ENCODE measurements at places on chromosomes 3 and 15.

DNA sequence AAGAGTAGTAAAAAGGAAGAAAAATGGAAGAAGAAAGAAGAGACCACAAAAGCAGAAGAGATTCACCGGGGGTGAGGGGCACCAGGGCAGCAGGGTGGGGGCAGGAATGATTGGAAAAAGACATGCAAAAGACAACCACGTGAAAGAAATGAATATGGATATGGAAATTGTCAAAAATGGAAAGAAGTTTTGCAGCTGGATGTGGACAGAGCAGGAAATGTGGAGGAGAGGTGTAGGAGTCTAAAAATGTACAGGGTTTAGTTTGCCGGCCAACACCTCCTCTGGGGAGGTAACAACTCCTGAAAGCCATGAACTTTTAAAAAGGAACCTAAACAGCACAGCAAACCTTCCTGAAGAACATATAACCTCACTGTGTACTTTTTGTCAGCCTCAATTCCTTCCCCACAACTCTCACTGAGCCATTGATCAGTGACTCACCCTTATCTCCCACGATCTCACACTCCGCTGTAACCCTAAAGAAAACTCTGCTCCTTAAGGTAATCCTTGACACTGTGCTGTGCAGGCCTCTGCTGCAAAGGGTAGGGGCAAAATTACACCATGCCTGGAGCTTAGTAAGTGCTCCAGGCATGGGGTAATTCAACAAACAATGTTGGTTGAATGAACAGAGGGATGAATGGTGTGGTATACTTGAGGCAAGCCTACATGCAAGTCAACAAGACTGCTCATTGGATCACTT lies 100.2 kb upstream of the BOC start:
- DNase-seq = no peak

DNA sequence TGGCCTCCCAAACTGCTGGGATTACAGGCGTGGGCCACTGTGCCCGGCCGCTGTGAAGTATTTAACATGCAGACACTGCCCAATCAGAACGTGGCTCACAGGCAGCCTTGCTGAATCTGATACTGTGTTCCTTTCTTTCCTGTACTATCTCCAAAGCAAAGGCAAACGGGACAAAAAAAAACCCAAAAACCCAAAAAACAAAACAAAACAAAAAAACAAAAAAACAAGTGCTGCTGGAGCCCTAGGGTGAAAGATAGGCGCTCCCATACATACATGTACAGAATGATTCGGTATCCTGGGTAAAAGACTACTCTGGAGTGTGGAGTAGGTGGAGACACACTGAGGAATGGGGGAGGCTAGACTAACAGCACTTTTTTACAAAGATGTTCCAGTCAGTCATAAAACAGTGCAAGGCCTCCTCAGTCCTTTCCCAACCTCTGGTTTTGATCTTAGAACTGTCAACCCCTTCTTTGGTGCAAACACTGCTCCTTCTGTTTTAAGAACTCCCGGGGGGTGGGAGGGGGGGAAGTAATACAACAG lies 7.7 kb upstream of the MAP1A start:
- no peak for DNase-seq

DNA sequence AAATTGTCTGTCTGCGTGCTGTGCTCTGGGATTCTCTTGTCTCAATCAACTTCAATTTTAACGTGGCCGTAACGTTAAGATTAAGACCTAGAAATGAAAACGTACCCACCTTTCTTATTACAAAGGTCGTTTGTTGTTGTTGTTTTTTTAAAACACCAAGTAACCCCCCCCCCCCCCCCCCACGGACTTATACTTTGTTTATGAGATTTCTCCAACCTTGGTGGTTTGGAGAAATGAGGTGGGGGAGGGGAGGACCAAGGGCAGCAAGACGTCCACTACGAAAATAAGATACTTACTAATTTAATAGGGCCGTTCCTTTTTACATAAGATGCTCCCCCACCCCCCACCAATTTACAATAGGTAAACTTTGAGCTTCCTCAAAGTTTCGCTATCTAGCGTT lies 244.4 kb upstream of the TOPAZ1 start:
- no peak for DNase-seq

GRCh38 chr15:76337059-76337695 lies 604 bp downstream of the ISL2 start:
- DNase-seq = no peak

- DNase-seq = no peak
Observed at GRCh38 chr15:78448441-78449219, 10.6 kb downstream of the IREB2 start.

Data from activated CD8-positive, alpha-beta memory T cell treated with anti-CD3 and anti-CD28 coated beads, Interleukin-2, amount 50 U/mL, for 48 hours (primary cell).